NCI-H1436 treated with DMSO at 0.1 percent for 48 hours (cell line): ENCODE measurements at places on chromosomes 11 and 22.

- no peak for DNase-seq
These were observed 1.1 kb upstream of the CD248 start for GRCh38 chr11:66317723-66318599.

DNA sequence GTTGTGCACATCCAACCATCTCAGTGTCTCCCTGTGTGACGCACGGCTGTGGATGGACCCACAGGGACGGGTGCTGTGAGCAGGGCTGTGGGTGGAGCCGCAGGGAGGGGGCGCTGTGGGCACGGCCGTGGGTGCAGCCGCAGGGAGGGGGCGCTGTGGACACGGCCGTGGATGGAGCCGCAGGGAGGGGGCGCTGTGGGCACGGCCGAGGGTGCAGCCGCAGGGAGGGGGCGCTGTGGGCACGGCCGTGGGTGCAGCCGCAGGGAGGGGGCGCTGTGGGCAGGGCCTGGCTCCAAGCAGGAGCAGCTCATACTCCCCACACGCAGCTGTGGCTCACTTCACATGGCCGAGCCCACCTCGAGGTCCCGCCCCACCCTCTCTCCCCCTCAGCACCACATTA lies 6.0 kb upstream of the MAPK11 start:
- no peak for DNase-seq

DNA sequence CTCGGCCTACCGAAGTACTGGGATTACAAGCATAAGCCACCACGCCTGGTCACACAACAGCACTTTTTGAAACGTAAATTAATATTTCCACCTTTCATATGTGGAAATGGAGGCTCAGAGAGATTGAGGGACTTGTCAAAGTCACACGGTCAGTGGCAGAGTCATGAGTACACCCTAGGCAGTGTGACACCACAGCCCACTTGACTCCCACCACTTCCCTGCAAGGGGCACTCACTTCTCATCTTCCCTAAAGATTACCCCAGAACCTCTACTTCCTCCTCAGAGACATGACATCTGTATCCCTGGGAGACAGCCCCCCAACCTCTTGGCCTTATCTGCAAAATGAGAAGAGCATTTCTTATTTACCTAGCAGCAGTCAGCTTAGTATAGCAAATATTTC lies 16.5 kb upstream of the MYOD1 start:
- DNase-seq, result no peak

GRCh38 chr11:6315811-6316425 lies 4.4 kb downstream of the CAVIN3 start:
- no peak for DNase-seq

GRCh38 chr22:44055805-44056204 lies 31.7 kb downstream of the PARVB start:
- DNase-seq, result no peak

DNA sequence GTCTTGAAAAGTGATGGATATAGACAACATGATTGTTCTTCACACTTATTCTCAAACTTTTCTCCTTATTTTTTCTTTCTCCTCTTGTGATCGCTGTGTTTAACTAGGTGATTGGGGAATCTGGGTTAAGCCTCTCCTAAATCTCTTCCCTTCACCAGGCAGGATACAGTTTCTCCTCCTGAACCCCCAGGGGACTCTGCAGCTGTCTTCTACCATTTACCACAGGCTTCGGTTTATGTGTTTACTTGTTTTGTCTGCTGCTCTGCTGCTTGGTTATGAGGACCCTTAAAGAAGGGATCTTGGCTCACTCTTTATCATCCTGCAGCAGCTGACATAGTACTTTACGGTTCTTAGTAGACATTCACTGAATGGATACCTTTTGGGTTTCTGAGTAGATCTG lies 124.2 kb downstream of the NCAM1 start:
- no peak for DNase-seq

DNA sequence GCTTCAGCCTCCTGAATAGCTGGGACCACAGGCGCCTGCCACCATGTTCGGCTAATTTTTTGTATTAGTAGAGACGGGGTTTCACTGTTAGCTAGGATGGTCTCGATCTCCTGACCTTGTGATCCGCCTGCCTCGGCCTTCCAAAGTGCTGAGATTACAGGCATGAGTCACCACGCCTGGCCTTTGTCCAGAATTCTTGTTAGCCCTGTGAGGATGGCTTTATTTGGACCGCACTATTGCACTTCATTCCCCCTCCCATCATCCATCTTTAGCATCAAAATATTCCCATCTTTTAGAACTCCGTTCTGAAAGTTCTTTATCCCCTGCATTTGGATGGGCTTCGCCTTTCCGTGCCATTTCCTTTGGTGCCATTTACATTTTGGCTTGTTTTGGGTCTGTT lies 2.6 kb downstream of the SAMM50 start:
- no peak for DNase-seq

DNA sequence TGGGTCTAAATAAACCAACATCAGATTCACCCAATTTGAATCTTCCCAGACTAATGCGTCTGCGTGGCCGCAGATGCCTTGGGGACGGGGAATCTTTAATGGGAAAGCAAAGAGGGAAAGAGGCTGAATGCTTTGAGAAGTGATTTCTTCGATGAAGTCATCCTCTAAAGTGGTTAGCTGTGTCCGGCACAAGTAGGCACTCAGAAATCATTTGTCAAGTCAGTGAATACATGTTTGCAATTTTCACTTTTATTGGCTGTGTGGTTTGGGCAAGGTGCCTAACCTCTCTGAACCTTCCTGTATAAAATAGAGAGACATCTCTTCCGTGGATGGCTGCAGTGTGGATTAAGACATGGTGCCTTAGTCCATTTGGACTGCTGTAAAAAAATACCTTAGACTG lies 19.7 kb upstream of the IFT27 start:
- no peak for DNase-seq

GRCh38 chr22:32801537-32802236 lies at the start of gene TIMP3:
TIMP3 (plus strand) TSS chr22:32801705; CDS start chr22:32802002, 297 bp downstream.
- DNase-seq, result no peak

- DNase-seq, result no peak
These were observed 72.7 kb upstream of the PITPNB start for GRCh38 chr22:27991586-27992293.

GRCh38 chr11:132862137-132862536 lies 670.2 kb downstream of the OPCML start:
- DNase-seq, result no peak

DNA sequence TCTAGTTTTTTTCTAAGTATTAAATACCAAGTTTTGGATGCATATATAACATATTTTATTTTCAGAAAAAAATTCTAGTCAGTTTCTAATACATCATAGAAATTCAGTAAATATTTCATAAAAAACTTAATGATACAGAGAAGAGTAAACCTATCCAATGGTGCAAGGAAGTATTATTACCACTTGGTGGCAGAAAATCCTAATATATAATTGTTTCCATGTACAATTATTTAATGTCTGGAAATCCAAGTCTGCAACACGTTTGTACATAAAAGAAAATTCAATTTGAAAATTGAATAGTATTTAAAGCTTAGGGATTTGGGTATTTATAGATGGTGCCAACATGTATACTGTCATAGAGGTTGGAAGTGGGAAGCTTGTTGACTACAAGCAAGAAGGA lies 127.0 kb downstream of the TRPC6 start:
- DNase-seq, result no peak

- no peak for DNase-seq
These were observed 238.3 kb upstream of the TBCEL start for GRCh38 chr11:120785576-120785975.

DNA sequence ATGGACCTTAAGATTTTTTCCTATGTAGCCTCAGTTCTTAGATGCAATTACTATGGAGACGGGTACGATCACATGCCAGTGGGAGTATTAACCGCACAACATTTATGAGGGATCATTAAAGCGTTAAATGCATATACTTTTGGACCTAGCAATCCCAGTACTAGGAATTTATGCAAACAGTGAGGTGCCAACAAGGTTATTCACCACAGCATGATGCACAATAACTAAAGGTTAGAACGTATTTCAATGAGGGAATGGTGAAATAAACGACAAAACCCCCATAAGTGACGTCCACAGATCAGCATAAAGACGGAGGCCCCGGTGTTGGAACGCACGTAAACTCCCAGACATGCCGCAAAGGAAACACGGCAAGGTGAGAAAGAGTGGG lies 539 bp downstream of the SIRT3 start:
- DNase-seq, result no peak

DNA sequence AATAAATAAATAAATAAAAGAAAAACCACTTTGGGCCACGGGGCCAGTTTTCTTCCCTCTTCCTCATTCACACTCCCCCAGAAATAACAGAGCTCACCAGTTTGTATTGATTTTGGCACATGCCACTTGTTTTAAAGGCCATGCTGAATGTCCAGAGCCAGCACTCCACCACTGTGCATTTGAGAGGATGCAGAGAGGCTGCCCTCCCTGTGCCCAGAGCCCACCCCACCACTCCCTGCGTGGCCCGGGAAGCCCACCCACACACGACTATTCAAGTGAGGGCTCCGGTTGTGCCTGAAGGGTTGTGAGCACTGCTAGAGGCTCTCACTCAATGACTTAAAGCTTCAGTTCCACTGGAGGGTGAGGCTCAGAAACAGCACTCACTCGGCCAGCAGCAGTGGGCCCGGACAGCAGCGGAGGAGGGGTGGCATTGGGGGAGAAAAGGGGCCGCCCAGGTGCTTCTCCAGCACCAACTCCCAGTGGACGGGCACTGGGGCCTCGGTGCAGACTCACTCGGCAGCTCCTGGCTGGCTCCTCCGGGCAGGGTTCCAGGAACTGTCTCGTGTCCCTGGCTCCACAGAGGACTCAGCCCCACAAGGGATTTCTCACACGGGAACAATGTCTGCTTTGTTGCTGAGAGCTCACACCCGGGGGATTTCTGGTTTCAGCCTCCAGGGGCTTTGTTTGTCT lies 112.7 kb downstream of the SHANK2 start:
- DNase-seq, result peak; percentile 76

DNA sequence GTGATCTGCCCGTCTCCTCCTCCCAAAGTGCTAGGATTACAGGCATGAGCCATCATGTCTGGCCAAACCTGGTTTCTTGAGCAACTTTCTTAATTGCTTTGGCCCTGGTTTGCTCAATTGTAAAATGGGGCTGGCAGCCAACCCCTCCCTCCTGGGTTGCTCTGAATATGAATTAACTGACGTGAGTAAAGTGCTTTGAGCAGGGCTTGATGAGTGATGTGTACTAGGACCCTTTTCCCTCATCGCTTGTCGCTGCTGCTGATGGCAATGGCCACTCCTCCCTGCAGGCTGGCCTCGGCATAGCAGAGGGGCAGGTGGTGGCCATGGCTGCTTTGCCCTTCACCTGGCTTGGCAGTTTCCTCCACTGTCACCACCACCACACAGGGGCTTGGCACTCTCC lies 41.5 kb downstream of the RNF141 start:
- DNase-seq, result no peak

GRCh38 chr11:107041088-107041444 lies 22.8 kb upstream of the GUCY1A2 start:
- no peak for DNase-seq

GRCh38 chr22:31271026-31271425 lies 21.3 kb downstream of the PIK3IP1 start:
- no peak for DNase-seq

GRCh38 chr11:72038491-72038890 lies 39.8 kb downstream of the IL18BP start:
- no peak for DNase-seq

DNA sequence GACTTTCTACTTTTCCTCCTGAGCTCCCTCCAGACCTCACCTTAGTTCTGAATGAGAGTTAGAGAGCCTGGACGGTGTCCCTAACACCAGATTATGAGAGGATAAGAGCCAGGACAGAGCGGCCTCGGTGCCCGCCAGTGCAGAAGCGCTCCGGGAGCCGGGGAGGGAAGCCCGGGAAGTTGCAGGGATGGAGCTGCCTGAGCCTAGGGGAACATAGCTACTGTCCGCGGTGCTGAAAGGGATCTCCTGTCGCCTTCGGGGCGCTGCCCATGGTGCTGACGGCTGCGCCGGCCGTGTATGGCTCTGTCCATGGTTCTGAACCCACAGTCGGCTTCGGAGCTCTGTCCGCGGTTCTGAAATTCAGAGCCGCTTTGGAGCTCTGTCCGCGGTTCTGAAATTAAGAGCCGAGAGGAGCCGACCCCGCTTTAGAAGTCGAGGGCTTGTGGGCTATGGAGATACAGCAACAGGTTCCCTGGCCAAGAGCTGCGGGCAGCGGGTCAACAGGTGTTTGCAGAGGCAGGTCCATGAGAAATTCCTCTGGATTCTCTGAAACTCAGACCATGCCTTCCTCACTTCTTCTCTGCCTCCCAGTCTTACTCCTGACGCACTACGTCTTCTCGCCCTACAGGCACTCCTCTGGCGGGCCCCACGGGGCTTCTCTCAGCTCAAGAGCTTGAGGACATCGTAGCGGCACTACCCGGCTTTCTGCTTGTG lies 814 bp downstream of the NPAS4 start:
- DNase-seq, result no peak

GRCh38 chr22:23803001-23803819 lies 16.4 kb downstream of the SMARCB1 start:
- DNase-seq, result no peak

DNA sequence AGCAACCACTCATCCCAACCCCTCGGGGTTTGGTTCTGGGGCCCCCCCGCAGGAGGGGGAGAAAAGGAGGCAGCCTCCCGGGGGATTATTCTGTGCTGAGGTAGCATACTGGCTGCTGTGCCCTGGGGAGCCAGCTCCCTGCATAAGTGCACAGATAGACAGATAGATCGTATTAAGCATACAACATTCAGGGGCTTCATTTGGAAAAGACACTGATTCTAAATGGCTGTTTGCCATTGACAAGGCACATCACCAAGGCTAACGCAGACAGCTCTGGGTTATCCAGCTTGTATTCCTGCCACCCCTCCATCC lies 547.9 kb downstream of the BUD13 start:
- no peak for DNase-seq

GRCh38 chr11:121329781-121330395 lies 37.3 kb downstream of the SC5D start:
- no peak for DNase-seq

DNA sequence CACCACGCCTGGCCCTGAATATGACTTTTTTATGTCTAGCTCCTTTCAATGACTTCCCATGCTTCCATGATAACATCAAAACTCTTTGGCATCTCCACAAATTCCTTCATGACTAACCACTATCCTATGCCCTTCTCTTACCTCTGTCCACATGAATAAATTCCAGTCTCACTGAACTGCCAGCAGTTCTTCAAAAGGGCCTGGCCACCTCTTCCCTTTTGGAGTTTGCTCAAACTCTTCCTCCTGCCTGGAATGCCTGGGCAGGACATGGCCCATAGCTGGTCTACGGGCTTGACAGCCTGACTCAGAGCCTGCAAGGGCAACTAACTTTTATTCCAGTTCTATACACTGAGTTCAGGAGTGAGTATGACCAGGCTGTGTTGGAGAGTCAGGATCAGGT lies 41.8 kb upstream of the ZBTB16 start:
- no peak for DNase-seq

- DNase-seq, result no peak
These were observed 298.0 kb upstream of the PLET1 start for GRCh38 chr11:112558691-112559090.

DNA sequence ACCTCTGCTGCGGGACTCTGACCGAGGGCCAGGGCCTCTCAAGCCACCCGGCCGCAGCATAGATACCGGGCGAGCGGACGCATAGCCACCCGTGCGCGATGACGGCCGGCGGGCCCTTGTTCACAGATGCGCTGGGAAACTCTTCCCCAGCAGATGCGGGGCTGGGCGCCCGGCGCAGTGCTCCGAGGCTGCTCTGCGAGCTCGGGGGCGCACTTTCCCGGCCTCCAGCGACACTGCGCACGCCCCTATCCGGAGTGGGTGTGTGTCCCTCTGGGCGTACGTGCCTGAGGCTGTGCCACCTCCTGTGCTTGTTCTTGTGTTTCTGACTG lies 104.7 kb upstream of the E2F8 start:
- DNase-seq, result no peak
